GM23338 (cell line): ENCODE measurements at places on chromosomes 4 and X.
A peak's percentile ranks its signal among the peaks of the same experiment; 100 is the strongest.

DNA sequence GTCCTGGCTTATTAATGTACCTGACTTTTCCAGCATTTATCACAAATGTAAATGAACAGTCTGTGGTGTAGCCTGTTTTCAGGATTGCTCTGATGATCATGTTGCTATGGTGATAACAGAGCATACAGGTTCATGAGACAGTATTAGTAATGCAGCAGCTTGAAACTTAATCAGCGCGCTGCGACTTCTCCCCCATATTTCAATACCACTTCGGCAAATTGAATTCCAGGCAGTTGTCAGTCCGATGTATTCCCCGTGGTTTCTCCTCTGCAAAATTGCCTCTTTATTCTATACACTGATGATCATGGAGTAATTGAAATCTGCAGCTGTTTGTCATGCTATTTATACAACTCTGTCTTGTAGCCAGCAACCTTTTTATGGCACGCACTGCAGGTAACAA is 239.3 kb downstream of the C4orf33 start:
- DNase-seq, result no peak

GRCh38 chr4:1802720-1803522 is 9.8 kb downstream of the FGFR3 start:
- peak; percentile 58 for DNase-seq

- no peak for DNase-seq
Measured at GRCh38 chr4:93710847-93711430, 117.6 kb upstream of the ATOH1 start.

DNA sequence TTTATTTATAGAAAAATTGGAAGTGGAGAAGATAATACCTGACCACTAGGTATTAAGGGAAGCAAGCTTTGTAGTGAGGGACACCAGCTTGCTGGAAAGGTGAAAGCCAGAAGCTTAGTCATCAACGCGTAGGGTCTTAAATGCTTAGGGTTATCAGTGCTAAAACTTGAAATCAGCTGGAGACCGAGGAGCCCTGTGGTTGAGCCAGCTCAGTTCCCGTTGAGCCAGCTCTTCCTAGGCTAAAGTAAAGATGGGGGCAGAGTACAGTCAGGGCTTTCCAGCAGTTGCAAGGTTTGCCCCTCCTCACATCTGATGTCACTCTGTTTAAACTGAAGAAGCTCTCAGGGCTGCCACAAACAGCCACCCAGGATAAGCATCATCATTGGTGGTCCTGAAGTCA is 240.7 kb downstream of the DCLK2 start:
- no peak for DNase-seq

GRCh38 chr4:79050541-79050880 is 111.3 kb upstream of the PAQR3 start:
- no peak for DNase-seq

DNA sequence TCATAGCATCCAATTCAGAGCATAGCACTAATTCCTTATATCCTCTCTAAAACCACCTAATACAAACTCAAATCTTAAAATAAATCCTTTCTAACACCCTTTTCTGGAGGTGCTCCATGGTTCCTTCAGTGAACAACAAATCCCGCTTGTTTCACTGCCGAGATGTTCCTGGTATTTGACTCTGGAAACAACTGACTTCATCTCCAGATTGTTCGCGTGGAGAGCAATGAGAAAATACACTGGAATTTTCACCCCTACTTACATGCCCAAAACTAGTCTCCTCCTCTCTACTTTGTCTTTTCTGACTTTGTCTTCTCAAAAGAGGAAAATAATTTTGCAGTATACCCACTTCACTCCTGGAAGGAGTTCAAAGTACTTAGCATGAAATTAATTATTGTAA is 129.0 kb downstream of the PLS3 start:
- no peak for DNase-seq

DNA sequence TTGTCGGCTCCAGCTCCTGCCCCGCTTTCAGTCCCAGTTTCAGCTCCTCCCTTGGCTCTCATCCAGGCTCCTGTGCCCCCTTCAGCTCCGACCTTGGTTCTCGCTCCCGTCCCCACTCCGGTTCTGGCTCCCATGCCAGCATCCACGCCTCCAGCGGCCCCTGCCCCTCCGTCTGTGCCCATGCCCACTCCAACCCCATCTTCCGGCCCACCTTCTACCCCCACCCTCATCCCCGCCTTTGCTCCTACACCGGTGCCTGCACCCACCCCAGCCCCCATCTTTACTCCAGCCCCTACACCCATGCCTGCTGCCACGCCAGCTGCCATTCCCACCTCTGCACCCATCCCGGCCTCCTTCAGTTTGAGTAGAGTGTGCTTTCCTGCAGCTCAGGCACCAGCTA is 31.2 kb downstream of the BCORL1 start:
- no peak for DNase-seq

GRCh38 chr4:111127841-111128240 is 505.0 kb upstream of the PITX2 start:
- no peak for DNase-seq

DNA sequence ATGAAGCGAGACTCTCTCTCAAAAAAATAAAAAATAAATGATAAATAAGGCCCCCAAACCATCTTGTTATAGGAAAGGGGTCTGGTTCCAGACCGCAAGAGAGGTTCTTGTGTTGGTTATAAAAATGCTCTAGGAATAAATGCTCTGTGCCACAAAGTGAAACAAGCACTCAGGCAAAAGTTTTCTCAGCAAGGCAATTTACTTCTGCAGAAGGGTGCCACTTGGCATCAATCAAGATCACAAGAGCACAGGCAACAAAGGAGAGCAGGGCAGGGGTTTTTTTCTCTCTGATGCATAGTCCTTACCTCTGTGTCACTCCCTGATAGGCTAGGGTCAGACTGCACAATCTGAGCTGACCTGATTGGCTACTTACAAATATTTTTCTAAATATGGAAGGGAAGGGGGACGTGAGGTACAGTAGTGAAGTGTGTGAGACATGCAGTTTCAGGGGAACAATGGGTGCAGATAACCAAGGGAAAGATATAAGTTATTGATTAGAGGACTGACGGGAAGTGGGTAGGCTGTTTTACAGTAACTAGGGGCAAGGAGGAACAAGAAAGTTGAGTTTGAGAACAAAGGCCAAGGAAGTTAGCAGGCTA is 29.8 kb upstream of the FUNDC1 start:
- no peak for DNase-seq

GRCh38 chr4:57168982-57169381 is 58.8 kb upstream of the IGFBP7 start:
- no peak for DNase-seq

- DNase-seq, result no peak
Measured at GRCh38 chr4:152556834-152557233, 20.9 kb upstream of the FBXW7 start.

- peak; percentile 60 for DNase-seq
Measured at GRCh38 chr4:52659722-52660261, 691 bp upstream of the USP46 start.
